ENCODE measurements at places on chromosomes 2 and 18. TPM values are rescaled to one million over a fixed set of nuclear protein-coding genes. Genes with fewer than 3 reads are reported as not detected.

DNA sequence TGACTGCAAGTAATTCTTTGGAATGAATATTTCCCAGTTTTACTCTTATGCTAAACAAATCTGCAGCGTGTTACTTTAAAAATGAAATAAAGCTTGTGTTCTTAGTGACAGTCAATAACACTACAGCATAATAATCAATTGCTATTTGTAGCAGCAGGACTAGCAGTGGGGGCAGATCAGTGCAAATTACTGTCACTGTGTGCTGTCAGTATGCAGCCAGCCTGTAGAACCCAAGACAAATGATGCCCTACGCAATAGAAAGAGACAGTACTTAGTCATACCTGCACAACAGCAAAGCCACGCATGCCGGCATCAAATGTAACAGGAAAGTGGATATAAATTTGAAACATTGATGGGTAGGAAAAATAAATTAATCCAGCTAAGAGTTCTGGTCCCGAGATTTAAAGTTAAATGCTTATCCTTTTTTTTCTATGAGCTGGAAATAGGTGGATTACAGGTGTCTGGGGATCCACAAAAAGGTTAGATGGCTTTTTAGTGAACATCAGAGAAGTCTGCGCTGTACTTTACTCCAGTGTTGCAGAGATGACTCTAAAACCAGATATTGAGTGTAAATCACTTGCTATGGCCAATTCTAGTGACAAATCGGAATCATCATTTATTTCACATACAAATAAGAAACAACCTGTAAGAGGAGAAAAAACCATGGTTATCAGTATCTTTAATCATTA lies 812.4 kb upstream of the ZEB2 start:
- DNase-seq: no peak

DNA sequence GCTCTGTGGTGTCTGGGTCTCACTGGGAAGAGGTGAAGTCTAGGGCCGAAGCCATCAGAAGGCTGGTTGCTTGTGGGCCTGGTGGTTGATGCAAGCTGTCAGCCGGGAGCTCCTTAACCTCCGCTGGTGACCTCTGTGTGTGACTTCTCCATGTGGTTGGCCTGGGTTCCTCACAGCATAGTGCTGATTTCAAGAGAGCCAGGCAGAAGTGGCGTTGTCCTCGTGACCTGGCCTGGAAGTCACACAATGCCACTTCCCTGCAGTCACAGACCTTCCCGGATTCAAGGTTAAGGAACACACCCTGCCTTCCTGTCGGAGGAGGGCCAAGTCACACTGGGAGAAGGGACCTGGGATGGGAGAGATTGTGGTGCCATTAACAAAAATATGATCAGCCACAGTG lies 303.7 kb upstream of the HS6ST1 start:
- DNase-seq: no peak

GRCh38 chr2:157830696-157831570 lies 45.2 kb downstream of the ACVR1 start:
- DNase-seq: no peak

GRCh38 chr2:221629468-221629867 lies 57.4 kb upstream of the EPHA4 start:
- no peak for DNase-seq

GRCh38 chr2:191049728-191050639 lies 36.0 kb upstream of the STAT1 start:
- no peak for DNase-seq

The RUFY4 gene
- total RNA-seq: not detected

The NPPC gene
- not detected for total RNA-seq

The KHK gene
- 5.4 TPM for total RNA-seq

GRCh38 chr2:201132518-201132917 lies 16.6 kb downstream of the CFLAR start:
- DNase-seq: no peak

DNA sequence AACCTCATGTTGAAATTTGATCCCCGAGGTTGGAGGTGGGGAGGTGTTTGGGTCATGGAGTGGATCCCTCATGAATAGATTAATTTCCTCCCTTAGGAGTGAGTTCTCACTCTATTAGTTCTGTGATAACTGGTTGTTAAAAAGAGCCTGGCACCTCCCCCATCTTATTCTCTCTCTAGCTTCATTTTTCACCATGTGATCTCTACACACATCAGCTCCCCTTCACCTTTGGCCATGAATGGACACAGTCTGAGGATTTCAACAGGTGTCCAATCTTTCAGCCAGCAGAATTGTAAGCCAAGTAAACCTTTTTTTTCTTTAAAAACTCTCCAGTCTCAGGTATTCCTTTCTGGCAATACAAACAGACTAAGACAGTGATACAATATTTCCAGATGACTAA lies 602.0 kb upstream of the FAM98A start:
- no peak for DNase-seq

DNA sequence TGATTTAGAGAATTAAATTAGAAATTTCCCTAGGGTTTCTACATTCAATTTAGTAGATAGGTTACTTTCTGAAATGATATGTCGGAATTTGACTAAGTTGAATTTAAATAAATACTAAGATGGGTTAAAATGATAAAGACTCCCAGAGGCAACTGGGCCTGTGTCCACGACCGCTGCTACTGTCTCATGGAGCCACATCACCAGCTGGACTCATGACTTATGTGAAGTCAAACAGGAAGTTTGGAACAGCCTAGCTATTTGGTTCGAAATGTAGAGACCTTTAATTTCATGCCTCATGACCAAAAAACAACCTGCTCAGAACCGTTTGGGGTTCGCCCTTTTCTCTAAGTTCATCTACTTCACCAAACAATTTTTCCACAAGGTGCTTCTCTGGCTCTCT lies 22.2 kb downstream of the GRHL1 start:
- DNase-seq: no peak

DNA sequence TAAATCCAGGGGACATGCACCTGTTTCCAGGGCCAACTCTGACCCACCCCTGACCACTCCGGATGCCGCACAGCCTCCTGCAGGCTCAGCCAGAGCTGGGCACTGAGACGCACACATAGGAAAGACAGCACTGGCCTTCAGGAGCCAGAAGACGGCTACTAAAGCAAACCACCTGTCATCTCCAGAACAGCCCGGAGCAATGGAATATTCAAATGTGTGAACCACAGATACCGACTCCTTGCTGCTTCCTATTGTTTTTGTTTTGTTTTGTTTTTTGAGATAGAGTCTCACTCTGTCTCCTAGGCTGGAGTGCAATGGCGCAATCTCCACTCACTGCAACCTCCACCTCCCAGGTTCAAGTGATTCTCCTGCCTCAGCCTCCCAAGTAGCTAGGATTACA lies 94.0 kb downstream of the LAMA1 start:
- no peak for DNase-seq

The PER2 gene
- total RNA-seq: 40.8 TPM

DNA sequence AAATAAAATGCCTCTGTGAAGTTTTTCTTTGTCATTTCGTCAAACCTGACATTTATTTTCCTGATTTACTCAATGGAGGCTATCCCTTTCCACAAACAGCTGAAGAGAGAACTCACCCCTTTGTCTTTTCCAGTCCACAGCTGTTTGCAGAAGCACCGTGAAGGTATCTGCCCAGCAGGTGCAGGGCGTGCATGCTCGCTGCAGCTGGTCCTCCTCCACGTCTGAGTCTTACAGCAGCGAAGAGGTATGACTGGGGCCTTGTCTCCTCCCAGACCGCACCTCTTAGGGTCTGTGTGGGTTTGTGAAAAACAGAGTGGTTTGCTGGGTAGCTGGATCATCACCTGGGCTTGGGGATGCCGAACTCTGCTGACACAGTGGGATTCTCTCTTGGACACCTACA lies 9.7 kb downstream of the SPP2 start:
- DNase-seq: no peak

Data from T-helper 17 cell (primary cell).